Sigmoid colon (tissue), 7 donors: ENCODE measurements at places on chromosomes 5 and 9. TPM values are rescaled to one million over a fixed set of nuclear protein-coding genes. Genes with fewer than 3 reads are reported as not detected.

ZNF300 gene
- 4.4 TPM for total RNA-seq

LMBRD2 gene
- 14.3 TPM for total RNA-seq

MED27 gene
- 15.6 TPM for total RNA-seq

DCTN3 gene
- total RNA-seq, result 95.0 TPM

BOD1 gene
- 57.1 TPM for total RNA-seq

FOXD4L4 gene
- total RNA-seq, result 0.16 TPM

NR4A3 gene
- 3.9 TPM for total RNA-seq
